NCI-H1417 (cell line): ENCODE measurements at places on chromosomes 1 and 21.
A peak's percentile ranks its signal among the peaks of the same experiment; 100 is the strongest.

DNA sequence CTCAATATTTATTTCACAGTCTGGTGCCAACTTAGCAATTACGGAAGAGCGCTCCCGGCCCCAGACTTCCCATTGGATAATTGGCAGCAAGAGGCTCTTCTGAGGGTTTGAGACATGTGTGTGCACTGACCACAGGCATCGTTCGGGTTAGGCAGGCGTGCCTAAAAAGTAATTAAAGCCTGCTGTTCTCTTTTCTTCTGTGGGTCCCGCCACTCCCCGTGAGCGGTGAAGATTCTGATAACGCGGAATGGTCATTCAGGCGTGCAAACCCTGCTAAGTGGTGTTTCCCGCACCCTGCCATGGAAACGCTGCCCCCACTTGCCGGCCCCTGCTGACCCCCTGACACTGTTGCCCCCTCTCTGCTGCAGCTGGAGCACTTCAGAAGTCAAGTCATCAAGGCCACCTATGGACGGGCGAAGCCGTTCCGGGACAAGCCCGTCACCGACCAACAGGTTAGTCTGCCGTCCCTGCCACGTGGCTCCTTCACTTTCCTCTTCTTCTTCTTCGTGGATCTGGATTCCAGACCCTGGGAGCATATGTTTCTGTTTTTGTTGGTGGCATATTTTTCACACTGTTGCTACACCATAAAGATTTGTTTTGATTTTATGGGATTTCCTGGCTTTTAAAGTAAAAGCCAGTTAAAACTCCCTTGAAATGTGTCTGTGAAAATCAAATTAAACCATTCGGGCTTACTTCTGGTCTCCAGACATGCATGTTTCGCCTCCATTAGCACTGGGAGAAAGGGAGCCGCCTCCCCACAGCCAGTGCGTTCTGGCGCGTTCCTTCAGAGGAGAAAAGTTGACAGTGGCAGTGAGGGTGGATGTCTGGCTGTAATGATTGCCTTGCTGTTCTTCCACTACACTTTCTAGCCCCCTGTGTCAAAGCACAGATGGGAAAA lies 79.9 kb downstream of the FHAD1 start:
- DNase-seq: peak; percentile 65

DNA sequence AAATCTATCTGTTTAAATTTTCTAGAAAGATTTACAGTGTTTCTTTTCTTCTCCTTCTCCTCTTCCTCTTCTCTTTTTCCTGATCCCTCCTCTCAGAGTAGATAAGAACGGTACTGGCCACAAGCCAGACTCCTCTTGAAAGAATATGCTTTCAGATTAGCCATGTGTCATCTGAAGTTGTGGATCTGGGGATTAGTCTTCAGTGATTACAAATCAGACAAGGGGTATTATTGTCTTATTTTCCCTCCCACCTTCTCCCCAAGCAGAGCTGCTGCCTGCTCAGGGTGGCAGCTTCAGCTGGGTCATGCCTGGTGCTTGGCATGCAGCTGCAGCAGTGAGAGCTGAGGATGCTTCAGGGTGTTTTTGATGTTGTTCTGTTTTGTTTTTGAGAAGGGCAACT lies 42.7 kb downstream of the SGIP1 start:
- no peak for DNase-seq

- DNase-seq: peak; percentile 38
Measured at GRCh38 chr1:200738949-200739651, 407 bp downstream of the CAMSAP2 start.

- DNase-seq: no peak
Measured at GRCh38 chr1:198134252-198134651, 22.5 kb upstream of the NEK7 start.

DNA sequence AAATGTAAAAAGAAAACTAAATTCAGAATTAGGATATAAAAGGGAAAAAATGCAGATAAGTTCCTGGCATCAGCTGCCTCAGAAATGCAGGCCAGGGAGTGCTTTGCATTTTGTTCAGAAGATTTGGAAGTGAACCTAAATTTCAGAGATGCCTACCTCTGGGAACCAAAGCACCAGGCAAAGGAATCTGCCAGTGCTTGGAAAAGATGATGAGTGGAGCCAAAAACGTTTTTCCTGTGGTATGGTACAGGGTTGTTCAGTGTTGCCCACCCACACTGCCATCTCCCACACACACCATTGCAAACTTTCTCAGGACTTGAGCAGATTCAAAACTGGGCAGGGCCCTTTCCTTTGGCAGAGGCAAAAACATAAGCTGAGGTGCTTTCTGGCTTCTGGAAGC lies 349.5 kb downstream of the TGFB2 start:
- no peak for DNase-seq

GRCh38 chr1:8974551-8974950 lies 28.9 kb downstream of the CA6 start:
- DNase-seq: no peak

GRCh38 chr1:56409112-56409691 lies 170.2 kb downstream of the PLPP3 start:
- no peak for DNase-seq

DNA sequence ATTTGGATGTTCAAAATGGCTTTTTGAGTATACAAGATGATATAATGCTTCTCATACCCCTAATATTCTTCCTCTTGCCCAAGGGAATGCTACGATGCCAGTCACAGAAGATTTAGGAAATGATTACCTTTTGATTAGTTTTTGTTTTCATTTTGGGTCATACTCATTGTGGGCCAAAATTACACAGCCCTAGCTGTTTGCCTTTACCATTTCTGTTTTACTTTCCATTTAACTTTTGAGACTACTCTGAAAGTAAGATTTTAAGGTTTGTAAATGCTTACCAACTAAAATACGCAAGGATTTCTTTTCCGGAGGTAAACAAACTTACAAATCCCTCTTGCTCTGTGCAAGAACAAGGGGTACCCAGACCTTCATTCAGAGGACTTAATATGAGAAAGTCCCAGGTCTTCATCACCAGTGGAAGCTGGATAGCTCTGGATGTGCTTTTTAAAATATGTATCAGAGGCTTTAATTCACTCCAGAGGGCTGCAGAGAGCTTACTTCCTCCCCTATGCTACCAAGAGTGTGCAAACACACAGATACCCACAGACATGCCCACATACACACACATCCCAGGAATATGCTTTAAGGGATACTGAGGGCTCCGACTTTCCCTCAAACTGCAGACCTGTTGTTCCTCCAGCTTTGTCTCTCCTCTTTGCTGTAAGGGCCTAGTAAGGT lies 631.4 kb downstream of the SMYD3 start:
- DNase-seq: no peak
